Stimulated activated CD4-positive, alpha-beta T cell treated with anti-CD3 and anti-CD28 coated beads, Interleukin-15, amount 100 ng/mL, for 24 hours (primary cell): ENCODE measurements at places on chromosomes 6 and 20.
A peak's percentile ranks its signal among the peaks of the same experiment; 100 is the strongest.

- DNase-seq: no peak
These were observed 1.0 kb upstream of the RBM24 start for GRCh38 chr6:17280138-17280537.

GRCh38 chr6:13406781-13407180 is 78.4 kb upstream of the TBC1D7 start:
- no peak for DNase-seq

DNA sequence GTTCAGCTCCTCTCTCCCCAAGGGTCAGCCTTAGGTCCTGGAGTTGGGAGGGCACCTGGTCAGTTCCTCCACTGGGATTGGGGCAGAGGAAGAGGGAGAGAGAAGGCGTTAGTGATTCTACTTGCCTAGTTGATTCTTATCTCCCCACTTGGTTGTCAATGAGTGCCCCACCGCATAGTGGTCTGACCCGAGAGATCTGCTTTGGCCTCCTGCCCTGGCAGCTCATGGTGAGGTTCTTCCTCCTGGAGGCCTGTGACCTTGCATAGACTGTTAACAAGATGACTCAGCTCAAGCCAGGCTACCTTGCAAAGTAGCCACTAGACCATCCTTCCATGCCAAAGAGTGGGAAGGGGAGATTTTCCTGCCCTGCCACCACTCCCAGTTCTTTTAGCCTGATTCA is 160.6 kb downstream of the TMEM200A start:
- DNase-seq: no peak

- no peak for DNase-seq
These were observed 648.5 kb downstream of the RNF144B start for GRCh38 chr6:19035461-19036195.

GRCh38 chr20:18223409-18223808 is 64.9 kb upstream of the ZNF133 start:
- DNase-seq: no peak

DNA sequence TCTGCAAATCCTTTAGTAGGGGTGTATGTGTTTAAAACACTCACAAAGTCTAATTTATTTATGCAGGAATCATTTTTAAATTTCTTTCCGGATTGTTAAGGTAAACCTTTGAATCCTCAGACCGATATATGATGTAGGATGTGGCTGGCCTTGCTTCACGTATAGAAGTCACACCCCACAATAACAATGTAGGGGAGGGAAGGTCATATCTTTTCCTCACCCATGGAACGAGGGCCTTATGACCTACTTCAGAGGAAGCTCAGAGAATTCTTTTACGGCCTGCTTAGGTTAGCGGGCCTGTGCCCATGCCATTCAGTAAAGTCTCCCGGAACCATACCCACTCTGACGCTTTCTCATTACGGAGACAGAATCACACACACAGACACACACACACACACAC is 102.9 kb downstream of the MAP3K7 start:
- no peak for DNase-seq

DNA sequence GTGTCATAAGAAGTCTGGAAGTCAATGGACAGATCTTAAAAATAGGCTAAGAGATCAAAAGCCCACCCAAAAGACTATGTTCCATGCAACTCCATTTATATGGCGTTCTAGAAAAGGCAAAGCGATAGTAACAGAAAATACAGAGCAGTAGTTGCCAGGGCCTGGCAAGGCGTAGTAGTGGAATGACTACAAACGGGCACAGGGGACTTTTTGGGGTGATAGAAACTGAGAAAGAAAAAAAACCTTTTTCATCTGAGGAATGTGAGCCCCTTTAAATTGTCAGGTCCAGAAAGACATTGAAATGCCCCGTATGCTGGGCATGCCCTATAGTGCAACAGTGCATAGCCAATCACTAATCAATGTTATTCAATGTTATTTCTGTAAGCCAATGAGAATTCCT is 47.2 kb upstream of the FAM50B start:
- DNase-seq: no peak

DNA sequence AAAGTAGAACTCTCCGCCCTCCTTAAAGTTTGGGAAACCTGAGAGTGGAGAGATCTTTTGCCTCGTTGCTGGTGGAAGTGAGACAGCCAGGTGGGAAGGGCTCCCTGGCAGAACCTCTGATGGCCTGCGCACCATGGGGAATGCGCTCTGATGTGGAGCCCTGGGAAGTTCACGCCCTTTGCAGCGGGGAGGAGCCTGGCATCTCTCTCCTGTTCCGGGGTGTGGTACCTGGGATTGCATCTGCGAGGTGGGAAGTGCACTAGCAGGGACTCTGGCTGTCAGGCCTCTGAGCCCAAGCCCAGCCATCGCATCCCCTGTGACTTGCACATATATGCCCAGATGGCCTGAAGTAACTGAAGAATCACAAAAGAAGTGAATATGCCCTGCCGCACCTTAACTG is 159.8 kb downstream of the AKAP7 start:
- DNase-seq: no peak

GRCh38 chr6:85691478-85691877 is 48.8 kb upstream of the SYNCRIP start:
- no peak for DNase-seq

DNA sequence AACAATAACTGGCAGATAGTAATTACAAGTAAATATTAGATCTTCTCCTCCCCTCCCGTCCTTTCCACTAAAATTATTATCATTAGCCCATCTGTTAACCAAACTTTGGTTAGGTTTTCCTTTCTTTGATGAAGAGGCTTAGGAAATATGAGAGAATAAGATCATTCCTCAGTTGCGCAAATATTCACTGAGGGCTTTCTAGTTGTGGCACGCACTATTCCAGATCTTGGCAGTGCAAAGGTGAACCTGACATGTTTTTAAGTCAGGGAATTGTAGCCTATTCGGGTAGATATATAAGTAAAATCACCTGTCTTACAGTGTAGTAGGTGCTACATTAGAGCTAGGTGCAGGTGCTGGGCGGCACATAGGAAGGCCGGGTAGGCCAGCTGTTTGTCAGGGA is 31.1 kb downstream of the RNF217 start:
- DNase-seq: no peak

GRCh38 chr20:24909086-24909780 is 39.8 kb upstream of the CST7 start:
- DNase-seq: no peak

DNA sequence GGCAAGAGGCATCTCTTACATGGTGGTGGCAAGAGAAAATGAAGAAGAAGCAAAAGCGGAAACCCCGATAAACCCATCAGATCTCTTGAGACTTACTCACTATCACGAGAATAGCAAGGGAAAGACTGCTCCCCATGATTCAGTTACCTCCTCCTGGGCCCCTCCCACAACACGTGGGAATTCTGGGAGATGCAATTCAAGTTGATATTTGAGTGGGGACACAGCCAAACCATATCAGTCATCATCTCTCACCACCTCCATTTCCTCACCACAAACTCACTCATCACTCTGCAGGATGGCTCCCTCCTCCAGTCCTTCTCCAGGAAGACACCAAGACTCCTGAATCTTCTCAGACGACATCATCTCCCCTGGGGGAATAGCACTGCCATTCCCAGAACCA is 25.8 kb upstream of the SLC16A10 start:
- DNase-seq: no peak

DNA sequence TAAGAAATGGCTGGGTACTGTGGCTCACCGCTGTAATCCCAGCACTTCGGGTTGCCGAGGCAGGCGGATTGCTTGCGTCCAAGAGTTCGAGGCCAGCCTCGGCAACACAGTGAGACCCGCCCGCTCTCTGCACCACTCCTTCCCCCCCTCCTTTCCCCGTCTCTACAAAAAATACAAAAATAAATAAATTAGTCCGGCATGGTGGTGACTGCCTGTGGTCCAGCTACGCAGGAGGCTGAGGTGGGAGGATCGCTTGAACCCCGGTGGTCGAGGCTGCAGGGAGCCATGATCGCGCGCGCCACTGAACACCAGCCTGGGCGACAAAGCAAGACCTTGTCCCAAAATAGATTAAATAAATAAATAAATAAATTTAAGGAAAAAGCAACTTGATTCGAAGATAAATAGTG is 448 bp upstream of the RNF114 start:
- no peak for DNase-seq

DNA sequence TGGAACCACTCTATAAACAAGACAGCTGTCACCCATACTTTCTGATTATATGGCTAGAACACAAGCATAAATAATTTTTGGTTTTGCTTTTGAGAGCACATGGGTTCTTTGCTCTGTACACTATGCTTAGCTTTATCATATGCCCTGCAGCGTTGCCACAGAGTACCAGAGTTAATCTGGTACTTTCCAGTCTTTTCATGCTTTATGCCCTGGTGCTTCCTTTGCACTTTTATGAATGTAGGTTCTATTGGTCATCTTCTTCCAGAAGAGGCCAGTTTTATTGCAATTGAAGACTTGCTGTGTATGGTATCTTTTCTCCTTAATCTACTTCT is 20.8 kb downstream of the SHLD1 start:
- no peak for DNase-seq

DNA sequence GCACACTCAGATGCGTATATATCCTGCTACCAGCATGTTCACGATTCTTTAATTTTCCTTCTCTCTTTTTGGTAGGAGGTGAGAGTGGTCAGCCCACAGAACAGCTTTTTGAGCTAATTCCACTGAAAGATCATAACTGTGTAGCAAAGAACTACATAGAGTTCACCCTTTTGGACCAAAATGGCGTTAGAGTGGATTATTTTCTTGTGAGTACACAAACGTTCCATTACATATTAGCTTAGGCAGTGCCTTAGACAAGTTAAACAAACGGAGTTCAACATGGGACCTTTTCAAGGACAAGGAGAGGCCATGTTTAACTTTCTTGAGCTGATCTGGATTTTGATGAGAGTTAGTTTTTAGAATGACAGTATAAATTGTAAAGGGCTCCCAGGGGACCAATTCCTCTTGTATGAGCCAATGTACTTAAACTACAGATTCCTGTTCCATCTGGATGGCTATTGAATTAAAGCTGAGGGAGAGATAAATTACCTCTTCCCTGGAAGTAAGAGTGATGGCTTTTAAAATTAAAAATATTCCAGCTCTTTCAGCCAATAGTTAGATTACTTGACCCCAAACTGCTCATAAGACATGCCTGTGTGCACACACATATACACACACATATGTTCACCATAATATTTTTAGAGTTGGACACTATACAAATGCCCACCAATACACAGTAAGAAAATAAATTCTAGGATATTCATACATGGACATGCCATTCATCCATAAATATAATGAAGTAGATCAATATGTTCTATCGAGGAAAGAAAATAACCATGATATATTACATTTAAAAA is 25.6 kb upstream of the ARMH2 start:
- DNase-seq: no peak

DNA sequence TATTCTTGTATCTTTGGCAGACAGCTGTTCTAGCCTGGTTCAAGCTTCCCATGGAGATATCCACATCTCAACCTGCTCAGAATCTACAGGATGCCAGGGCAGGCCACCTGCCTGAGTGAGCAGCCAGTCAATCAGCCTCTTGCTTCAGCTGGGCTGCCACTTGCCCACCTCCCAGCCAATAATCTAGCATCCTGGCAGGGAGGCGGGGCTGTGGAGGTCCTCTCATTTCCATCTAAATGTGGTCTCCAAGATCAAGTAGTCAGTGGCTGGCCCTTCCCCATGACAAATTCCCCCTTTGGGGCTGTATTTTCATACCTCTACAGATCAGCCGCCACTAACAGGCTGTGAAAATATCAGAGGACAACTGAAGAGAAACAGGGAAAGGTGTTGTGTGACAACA is 33.0 kb upstream of the SPDEF start:
- no peak for DNase-seq

- DNase-seq: no peak
These were observed 193.7 kb downstream of the EYA2 start for GRCh38 chr20:47088335-47088734.

DNA sequence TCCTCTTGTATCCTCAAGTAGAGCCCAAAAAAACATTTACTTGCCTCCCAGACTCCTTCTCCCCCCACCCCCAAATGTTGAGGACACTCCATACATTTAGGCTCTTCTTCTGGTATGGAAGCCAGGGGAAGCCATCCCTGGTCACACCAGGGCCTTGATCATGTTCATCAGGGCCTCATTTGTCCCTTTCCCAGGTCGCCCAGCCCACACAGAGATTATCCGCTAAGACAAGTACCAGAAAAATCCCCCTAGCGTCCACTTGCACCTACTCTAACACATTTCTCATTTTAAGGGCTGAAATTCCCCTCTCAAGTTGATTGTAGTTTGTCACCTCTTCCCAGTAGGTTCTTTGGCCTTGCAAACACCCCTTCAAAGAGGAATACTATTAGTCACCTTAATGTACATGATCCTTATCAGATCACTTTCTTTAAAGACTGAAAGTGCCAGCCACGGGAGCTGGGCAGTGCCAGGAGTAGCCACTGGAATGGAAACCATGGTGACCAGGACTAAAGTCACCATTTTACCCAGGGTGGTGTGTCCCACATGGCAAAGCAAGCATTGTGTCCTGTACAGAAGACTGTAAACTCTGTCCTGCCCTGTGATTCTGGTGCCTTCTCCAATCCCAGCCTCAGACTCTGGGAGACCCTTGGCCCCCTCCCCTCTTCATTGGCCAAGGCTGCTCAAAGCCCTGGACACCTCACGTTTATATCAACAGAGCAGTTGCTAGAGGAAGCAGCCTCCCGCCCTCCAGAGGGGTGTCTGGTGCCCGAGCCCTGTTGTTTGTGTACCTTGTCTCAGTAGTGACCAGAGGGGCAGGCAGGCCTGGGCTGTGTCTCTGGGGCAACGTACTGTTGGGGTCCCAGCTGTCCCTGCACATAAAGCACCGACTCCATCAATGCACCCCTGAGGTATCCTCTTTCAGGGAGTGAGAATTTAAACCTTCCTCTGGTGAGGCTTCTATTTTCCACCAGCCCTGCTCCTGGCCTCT is 5.0 kb upstream of the APOBEC2 start:
- no peak for DNase-seq

- peak; percentile 82 for DNase-seq
These were observed 56.4 kb upstream of the DUSP22 start for GRCh38 chr6:235763-236360.
